Hematopoietic multipotent progenitor cell treated with erythropoietin and hydrocortisone succinate and interleukin-3 and kit ligand, for 17 days (in vitro differentiated cells): ENCODE measurements at places on chromosomes 5 and 9.

DNA sequence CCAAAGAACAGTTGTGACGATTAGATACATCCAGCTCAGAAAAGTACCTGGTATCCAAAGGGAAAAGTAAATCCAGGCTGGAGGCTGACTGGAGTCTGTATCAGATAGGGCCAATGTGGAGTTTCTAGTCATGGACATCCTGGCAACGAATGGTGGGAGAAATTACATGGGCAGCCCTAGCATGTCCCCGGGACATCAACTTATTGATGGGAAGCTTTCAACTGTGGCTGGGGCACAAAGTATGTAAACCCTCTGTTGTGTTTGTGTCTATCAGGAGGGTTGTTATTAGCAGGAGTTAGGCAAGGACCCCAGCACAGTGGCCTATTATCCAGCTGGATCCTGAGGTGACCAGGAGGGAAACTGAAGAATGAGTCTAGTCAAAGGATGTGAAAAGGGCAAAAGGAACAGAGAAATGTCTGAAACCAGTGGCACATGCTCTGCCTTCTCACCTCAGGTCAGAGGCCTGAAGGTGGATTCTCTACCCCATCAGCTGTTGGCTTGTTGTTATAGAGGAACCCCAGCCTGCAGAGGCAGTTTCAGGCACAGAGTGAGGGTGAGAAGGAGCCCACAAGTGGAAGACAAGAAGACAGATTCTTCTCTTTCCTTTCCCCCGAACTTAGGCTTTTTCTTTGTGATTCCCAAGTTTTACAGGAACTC lies 19.9 kb downstream of the IFNW1 start:
- DNase-seq, result no peak

- no peak for DNase-seq
These were observed 127.4 kb downstream of the PALM2AKAP2 start for GRCh38 chr9:109907400-109907799.

DNA sequence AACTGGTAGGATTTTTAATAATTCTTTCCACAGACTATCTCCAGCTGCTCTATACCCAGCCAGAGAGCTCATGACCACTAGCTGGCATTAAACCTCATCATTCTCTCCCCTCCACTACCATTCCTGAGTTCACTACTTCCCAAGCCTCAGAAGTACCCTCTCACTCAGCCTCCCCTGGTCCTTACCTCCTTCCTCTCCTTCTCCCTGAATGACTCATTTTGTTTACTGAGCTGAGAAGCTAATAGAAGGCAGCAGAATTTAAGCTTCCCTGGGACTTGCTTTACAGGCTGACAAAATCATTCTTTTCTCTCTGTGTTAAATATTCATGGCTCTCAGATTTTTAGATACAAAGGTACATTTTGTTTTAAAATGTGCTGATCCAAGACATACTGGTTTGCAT lies 305.4 kb downstream of the TLR4 start:
- DNase-seq, result no peak

DNA sequence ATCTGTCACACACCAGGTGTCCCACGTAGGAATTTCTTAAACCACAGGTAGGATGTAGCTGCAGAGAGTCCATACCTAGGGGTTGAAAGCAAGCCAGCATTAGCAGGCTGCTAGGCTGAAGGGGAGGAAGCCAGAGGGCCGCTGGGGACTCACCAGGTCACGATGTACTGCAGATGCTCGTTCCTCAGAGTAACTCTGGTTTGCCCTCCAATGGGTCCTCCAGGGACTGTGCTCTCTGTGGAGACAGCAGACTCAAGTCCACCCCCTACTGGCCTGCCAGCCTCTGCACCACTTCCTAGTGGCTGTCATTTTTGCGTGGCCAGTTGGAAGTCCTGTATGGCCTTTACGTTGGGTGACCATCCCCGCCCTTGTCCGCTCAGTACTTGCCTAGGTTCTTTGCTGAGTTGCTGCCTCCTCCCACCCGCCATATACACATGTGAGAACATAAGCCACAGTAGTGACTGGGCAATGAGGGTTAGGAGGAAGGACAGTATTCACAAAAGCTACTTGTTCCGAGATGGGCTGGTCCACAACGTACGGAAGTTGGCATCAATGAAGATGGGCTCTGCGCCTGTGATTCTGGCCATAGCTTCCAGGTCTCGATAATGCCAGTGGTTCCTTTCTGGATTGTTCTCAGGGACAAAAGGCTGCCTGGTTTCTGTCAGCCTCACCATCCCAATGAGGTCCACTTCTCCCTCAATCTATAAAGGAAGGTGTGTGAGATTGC lies 4.1 kb downstream of the RPL7A start:
- DNase-seq, result peak; percentile 31

GRCh38 chr9:100880284-100880683 lies 148.2 kb upstream of the PLPPR1 start:
- no peak for DNase-seq

- no peak for DNase-seq
These were observed 137.4 kb downstream of the SCAMP1 start for GRCh38 chr5:78497573-78498533.

GRCh38 chr5:150229571-150229970 lies 39.7 kb downstream of the SLC6A7 start:
- no peak for DNase-seq

GRCh38 chr9:122200960-122201595 lies 27.7 kb downstream of the LHX6 start:
- no peak for DNase-seq

DNA sequence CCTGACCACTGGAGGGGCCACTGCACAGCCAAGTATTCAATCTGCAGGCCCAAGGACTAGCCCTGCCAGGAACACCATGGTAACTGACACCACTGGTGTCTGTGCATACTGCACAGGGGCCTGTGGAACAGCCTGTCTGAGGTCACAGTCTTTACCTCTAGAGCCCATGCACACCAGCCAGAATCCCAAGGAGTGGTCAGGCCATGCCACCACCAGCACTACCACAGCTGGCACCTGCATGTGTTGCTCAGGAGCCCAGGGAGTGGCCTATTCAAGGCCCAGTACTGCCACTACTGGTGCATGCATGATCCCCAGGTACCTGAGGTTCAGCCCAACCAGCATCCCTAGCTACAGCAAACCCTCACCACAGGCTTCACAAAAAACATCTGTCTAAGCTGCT lies 546.0 kb upstream of the RGMB start:
- DNase-seq, result no peak

- DNase-seq, result peak; percentile 20
These were observed at the start of gene NXNL2 for GRCh38 chr9:88534456-88535225. Gene NXNL2, plus strand, starts transcription at chr9:88535178. Its CDS starts 257 bp downstream, at chr9:88535435.

DNA sequence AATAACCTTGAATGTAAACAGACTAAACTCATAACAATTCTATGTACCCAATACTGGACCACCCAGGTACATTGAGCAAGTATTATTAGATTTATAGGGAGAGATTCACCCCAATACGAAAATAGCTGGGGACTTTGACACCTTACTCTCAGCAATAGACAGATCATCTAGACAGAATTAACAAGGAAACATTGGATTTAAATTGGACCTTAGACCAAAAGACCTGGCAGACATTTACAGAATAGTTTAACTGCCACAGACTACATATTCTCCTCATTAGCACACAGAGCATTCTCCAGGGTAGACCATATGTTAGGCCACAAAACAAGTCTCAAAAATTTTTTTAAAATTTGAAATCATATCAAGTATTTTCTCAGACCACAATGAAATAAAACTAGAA lies 397.4 kb downstream of the PIK3R1 start:
- DNase-seq, result no peak

GRCh38 chr5:111914966-111915636 lies 158.1 kb upstream of the NREP start:
- no peak for DNase-seq

GRCh38 chr5:62083661-62084060 lies 222.3 kb upstream of the KIF2A start:
- DNase-seq, result no peak

GRCh38 chr5:143588933-143589662 lies 185.6 kb upstream of the NR3C1 start:
- no peak for DNase-seq

GRCh38 chr9:91374939-91375338 lies 13.2 kb upstream of the AUH start:
- no peak for DNase-seq

GRCh38 chr9:20880675-20881074 lies 150.8 kb downstream of the HACD4 start:
- no peak for DNase-seq
